ENCODE measurements at places on chromosomes 6 and 20. TPM values are rescaled to one million over a fixed set of nuclear protein-coding genes. Genes with fewer than 3 reads are reported as not detected.
A peak's percentile ranks its signal among the peaks of the same experiment; 100 is the strongest.

- no peaks in the 10 kb centered on the region for H3K27me3 ChIP-seq
- no peak overlapping the region for H3K4me3 ChIP-seq
- no peak for DNase-seq
- H3K27ac ChIP-seq = no peak overlapping the region
- H3K4me1 ChIP-seq = no peaks in the 10 kb centered on the region
- H3K36me3 ChIP-seq = no peaks in the 10 kb centered on the region
These were observed 37.7 kb upstream of the DEFB112 start for GRCh38 chr6:50087231-50087954.

- H3K27ac ChIP-seq = no peak overlapping the region
- no peaks in the 10 kb centered on the region for H3K36me3 ChIP-seq
These were observed 15.7 kb downstream of the MTG2 start for GRCh38 chr20:62198496-62198895.

DNA sequence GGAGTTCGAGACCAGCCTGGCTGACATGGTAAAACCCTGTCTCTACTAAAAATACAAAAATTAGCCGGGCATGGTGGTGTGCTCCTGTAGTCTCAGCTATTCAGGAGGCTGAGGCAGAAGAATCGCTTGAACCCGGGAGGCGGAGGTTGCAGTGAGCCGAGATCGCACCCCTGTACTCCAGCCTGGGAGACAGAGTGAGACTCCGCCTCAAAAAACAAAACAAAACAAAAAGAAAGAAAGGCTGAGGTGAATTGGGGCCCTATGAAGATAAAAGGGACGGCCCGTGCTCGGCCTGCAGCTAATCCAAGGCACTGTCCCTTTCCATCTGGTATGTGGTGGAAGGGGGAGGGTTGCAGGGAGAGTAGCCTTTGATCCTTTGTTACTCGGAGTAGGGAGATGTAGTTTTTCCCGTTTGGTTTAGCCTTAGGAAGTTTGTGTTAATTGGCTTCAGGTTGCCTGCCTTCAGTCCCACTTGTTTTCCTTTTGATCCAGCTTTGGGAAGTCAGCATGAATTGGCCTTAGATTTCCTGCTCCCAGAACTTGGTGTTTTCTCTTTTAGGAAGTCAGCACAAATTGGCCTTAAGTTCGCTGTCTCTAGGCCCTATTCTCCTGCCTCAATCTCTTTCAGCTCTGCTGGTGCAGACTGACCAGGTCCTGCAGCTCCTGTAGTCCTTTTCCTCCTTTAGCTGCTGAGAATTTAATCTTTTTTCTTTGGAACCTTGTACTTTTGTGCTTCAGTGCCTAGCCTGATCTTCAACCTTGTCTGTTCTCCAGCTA, 36.1 kb upstream of the PAQR8 start:
- H3K27me3 ChIP-seq = no peaks in the 10 kb centered on the region
- DNase-seq = no peak
- H3K36me3 ChIP-seq = no peaks in the 10 kb centered on the region
- peak overlapping the region; percentile 11 for H3K27ac ChIP-seq

The RFX6 gene
- not detected for total RNA-seq

DNA sequence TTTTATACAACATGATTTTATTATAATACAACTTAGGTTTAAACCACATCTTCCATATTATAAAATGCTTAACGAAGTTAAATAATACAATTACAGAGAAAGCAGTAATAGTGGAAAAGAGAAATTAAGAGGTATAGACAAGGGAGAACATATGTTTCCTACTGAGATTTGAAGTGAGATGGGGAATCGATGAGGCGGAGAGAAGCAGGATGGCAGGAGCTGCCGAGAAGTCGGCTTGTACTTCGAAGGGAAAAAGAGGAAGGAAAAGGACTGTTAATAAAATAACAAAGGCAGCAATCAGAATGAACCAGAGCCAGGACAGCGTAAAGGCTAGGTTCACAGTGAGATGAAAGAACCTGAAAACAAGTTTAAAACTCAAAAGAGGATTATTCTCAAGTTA, 15.4 kb downstream of the FBXL4 start:
- H3K4me1 ChIP-seq = peaks cover 35% of the 10 kb centered on the region
- H3K4me3 ChIP-seq = no peak overlapping the region
- no peaks in the 10 kb centered on the region for H3K36me3 ChIP-seq

DNA sequence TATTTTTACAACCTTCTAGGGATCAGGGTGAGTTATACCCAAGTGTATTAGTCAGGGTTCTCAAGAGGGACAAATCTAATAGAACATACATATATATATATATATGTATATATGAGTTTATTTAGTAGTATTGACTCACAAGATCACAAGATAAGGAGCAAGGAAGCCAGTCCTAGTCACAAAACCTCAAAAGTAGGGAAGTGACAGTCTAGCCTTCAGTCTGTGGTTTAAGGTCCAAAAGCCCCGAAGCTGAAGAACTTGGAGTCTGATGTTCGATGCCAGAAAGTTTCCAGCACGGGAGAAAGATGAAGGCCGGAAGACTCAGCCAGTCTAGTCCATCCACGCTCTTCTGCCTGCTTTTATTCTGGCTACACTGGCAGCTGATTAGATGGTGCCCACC, 632.7 kb upstream of the AGPAT4 start:
- no peaks in the 10 kb centered on the region for H3K36me3 ChIP-seq
- DNase-seq = no peak
- H3K27ac ChIP-seq = no peak overlapping the region
- H3K27me3 ChIP-seq = no peaks in the 10 kb centered on the region
- H3K4me1 ChIP-seq = no peaks in the 10 kb centered on the region
- no peak overlapping the region for H3K4me3 ChIP-seq

DNA sequence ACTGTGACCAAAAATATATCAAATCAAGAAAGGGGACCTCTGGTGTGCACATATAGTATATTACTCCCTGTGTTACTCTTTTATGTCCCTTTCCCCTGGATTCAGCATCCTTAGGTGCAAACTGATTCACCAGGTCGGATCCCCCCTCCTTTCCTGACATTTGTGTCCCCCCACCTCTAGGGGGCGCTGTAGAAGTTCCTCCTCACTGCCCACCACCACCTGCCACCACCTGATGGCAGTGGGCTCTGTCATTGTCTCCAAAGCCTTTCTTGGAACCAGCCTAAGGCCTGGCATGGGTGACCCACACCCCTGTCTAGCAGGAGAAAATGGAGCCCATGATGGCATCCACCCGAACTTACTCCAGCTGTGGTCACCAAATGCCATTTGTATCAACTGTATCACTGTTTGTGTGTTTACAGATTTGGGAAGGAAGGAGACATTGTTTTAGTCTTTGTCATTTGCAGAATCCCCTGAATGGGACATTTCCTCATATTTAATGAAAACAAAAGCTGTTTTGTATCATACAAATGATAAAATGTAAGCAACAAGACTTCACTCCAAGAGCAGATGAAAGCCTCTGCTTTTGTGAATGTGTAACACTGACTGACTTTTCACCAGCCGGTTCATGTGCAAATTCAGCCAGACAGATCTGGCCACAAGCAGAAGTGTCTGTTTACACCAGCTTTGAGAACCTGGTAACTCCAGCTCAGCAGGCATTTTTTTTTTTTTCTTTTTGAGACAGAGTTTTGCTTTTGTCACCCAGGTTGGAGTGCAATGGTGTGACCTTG, 66.2 kb downstream of the ARMC2 start:
- no peaks in the 10 kb centered on the region for H3K36me3 ChIP-seq
- no peak for DNase-seq
- no peak overlapping the region for H3K4me3 ChIP-seq
- no peaks in the 10 kb centered on the region for H3K4me1 ChIP-seq
- H3K27me3 ChIP-seq = no peaks in the 10 kb centered on the region
- H3K27ac ChIP-seq = no peak overlapping the region

DNA sequence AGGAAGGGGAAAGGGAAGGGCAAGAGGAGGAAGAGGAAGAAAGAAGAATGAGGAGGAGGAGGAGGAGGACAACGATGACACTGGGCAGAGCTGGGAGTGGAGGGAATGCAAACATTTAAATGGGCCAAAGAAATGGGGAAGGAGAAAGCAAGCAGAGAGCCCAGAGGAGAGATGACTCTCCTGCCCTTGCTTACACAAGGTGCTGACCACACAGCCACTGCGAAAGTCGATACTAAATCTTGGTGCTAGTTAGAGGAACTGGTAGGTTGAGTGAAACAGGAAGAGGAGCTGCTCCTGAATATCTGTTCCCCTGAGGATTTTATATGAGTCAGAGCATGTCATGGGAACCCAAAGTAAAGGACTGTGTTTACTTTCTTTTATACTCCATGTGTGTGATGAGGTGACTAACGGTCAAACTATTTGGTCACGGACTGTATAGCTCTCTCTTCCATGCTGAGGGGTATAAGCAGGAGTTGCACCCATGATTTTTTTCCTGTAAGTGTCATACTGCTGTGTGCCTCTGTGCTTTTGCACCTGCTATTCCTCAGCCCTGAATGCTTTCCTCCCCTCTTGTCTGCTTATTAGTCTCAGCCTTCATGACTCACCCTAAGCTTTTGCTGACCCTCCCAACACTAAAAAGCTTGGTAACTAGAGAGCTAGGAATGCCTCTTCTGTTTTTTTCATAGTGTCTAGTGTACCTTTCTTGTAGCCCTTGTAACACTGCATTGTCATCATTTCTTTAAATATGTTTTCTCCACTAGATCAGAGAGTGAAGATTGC, 9.5 kb upstream of the PAQR8 start:
- no peak for DNase-seq
- no peak overlapping the region for H3K27ac ChIP-seq
- no peak overlapping the region for H3K4me3 ChIP-seq
- no peaks in the 10 kb centered on the region for H3K36me3 ChIP-seq
- no peaks in the 10 kb centered on the region for H3K27me3 ChIP-seq

- no peak overlapping the region for H3K27ac ChIP-seq
- no peaks in the 10 kb centered on the region for H3K36me3 ChIP-seq
These were observed 92.6 kb upstream of the SLC22A23 start for GRCh38 chr6:3549314-3549940.

DNA sequence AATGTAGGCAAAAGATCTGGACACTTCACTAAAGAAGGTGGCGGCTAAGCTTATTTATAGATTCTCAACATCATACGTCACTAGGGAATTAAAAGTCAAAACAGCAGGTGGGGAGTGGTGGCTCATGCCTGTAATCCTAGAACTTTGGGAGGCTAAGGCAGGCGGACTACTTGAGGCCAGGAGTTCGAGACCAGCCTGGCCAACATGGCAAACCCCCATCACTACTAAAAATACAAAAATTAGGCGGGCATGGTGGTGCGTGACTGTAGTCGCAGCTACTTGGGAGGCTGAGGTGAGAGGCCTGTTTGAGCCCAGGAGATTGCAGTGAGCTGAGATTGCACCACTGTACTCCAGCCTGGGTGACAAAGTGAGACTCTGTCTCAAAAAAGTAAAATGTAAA, 74.6 kb downstream of the GPX5 start:
- no peak for DNase-seq
- H3K4me3 ChIP-seq = no peak overlapping the region
- H3K36me3 ChIP-seq = no peaks in the 10 kb centered on the region

- no peak for DNase-seq
- H3K27me3 ChIP-seq = no peaks in the 10 kb centered on the region
- peaks cover 8% of the 10 kb centered on the region for H3K4me1 ChIP-seq
These were observed 40.0 kb downstream of the EFCAB8 start for GRCh38 chr20:32898729-32899128.

DNA sequence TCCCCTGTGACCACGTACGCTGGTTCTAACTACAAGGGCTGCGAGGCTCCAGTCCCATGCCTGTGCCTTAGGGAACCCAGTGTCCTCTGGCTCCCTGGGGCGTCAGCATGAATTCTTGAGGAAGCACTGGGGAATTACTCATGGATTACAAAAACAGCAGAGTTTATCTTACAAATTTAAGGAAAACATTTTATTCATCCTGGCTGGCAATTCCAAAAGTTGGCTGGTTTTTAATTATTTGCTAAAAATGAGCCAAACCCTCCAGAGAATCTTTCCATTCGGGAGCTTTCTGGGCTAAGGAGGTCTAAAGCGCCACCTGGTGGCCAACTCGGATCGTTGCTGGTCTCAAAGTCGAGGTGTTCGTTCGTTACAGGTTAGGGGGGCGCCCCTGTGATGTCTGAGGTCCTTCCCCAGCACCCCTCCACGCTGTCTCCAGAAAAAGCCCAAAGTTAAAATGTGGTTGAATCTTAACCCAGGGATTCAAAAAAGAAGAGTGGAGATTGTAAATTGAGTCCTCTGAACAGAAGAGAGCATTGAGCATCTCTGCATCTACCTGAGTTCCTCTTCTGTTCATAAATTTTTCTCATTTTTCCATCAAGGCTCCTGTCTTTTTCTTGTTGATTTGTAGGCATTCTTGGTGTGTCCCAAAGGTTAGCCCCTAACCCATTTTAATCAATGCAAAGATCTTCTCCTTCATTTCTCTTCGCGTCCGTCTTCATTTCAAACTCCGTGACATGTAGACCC, 99.4 kb downstream of the BFSP1 start:
- peak; percentile 36 for DNase-seq
- no peaks in the 10 kb centered on the region for H3K4me1 ChIP-seq
- no peak overlapping the region for H3K27ac ChIP-seq
- H3K4me3 ChIP-seq = no peak overlapping the region
- H3K36me3 ChIP-seq = no peaks in the 10 kb centered on the region

The STK38 gene
- 55.1 TPM for total RNA-seq

DNA sequence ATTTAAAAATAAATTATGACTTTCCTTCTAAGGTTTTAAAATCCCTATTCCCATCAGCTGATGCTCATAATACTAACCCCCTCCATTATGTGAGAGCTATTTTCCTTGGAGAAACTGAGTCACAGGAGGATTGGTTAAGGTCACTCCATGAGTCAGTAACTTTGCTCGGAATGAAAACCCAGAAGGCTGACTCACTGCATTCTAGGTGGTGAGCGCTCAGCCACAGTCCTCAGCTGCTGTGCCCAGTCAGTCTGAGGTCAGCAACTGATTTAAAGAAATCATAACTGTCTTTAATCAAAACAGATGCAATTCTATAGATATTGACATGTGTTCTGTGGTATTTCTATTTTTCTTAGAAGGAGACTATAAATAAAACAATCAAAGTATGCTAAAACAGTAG, 359.2 kb downstream of the GJA1 start:
- DNase-seq = no peak
- H3K4me1 ChIP-seq = no peaks in the 10 kb centered on the region
- no peak overlapping the region for H3K4me3 ChIP-seq

- no peaks in the 10 kb centered on the region for H3K4me1 ChIP-seq
- H3K27me3 ChIP-seq = no peaks in the 10 kb centered on the region
- H3K36me3 ChIP-seq = no peaks in the 10 kb centered on the region
- H3K4me3 ChIP-seq = no peak overlapping the region
- no peak overlapping the region for H3K27ac ChIP-seq
These were observed 8.6 kb upstream of the LBP start for GRCh38 chr20:38337561-38338140.

The IPCEF1 gene
- 2.6 TPM for total RNA-seq

The ATP6V1G2 gene
- 0.60 TPM for total RNA-seq

GRCh38 chr6:14326774-14327173, 209.2 kb downstream of the CD83 start:
- no peak overlapping the region for H3K4me3 ChIP-seq
- no peaks in the 10 kb centered on the region for H3K36me3 ChIP-seq
- no peaks in the 10 kb centered on the region for H3K4me1 ChIP-seq
- no peak overlapping the region for H3K27ac ChIP-seq

The VAPB gene
- total RNA-seq = 28.0 TPM

- no peak overlapping the region for H3K4me3 ChIP-seq
- no peaks in the 10 kb centered on the region for H3K4me1 ChIP-seq
- H3K36me3 ChIP-seq = no peaks in the 10 kb centered on the region
- H3K27ac ChIP-seq = no peak overlapping the region
- DNase-seq = no peak
These were observed 223.7 kb downstream of the TAF4 start for GRCh38 chr20:61841966-61842365.

The TMEM244 gene
- total RNA-seq = not detected

The BMP5 gene
- 1.2 TPM for total RNA-seq

Measured in tibial nerve (tissue), 4 donors.